ENCODE measurements at places on chromosomes 12 and 14.

DNA sequence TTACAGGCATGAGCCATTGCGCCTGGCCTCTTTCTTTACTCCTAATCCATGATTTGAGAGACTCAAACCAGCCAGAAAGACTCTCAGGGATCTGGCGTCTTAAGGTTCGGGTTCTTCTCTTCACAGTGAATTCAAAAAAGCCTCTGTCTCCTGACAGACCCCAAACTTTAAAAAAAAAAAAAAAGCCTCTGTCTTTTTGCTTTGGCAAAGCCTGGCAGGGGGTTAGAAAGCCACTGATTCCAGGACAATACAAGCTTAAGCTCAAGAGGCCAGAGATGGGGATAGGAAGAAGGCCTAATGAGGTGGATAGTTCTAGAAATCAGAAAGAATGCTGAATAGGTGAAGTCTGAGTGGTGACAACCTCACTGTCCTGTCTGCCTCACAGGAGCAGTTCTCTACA is 8.8 kb downstream of the NRIP2 start:
- no peak for DNase-seq

- DNase-seq = no peak
These were observed 105.3 kb downstream of the KCNH5 start for GRCh38 chr14:62939970-62940369.

DNA sequence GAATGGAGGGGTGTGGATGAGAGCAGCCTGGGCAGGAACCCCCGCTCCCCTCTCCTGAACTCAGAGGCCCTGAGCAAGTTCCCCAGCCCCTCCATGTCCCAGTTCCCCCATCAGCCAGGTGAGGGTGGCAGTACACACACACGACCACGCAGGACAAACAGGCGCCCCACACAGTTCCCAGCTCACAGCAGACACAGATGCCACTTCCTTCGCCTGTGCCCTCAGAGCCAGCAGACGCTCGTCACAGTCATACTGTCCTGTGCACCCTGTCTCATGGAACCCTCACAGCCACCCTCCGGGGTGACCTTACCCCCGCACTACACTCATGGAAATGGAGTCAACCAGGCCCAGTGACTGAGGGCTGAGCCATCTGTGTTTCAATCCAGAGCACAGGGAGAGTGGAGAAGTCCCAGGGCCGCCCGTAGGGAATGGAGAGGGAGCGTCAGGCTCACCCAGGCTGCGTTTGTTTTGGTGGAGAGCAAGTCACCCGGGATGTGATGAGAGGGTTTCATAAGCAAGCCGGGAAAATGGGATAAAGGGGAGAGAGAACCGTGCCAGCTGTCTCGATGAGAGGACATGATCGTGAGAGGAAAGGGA is 47.5 kb upstream of the DYNC1H1 start:
- DNase-seq = no peak

- no peak for DNase-seq
These were observed 166.6 kb downstream of the PIWIL1 start for GRCh38 chr12:130504110-130504839.

DNA sequence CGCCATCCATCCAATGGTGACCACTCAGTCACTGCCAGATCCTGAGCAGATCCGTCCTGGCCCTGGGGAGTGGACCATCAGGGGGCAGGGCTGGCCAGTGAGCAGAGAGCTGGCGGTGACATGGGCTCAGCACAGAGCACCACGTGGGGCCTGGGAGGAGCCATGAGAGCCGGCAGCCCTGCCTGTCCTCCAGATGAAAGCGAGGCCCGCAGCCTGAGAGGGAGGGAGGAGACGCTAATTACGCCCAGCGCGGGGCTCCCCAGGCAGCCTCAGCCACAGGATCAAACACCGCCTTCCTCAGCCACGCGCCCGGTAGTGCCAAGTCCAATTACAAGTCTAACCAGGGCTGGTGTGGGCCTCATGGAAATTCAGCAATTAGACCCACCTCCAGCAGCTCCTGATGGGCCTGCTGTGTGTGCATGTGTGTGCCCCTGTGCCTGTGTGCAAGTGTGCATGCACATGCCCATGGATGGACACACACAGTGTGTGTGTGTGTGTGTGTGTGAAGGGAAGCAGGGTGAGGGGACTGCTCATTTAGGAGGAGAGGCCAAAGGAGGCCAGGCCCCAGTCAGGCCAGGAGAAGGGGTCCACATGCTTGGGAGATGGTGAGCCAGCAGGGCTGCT is 68.0 kb downstream of the KIF26A start:
- DNase-seq = no peak

GRCh38 chr12:54374562-54375258 is 9.8 kb downstream of the ZNF385A start:
- no peak for DNase-seq

DNA sequence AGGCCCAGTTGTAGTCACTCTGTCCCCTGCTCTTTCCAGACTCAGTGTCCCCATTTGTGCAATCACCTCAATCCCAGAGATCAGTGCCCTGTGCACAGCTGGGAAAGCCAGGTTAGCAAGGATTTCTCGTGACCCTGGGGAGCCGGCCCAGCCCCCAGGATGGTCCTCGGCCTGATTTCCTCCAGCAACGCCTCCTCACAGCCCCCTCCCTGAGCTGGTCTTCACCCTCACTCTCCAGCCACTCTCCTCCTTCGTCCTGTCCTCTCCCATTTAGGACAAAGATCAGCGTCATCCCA is 194.8 kb upstream of the C14orf180 start:
- no peak for DNase-seq

DNA sequence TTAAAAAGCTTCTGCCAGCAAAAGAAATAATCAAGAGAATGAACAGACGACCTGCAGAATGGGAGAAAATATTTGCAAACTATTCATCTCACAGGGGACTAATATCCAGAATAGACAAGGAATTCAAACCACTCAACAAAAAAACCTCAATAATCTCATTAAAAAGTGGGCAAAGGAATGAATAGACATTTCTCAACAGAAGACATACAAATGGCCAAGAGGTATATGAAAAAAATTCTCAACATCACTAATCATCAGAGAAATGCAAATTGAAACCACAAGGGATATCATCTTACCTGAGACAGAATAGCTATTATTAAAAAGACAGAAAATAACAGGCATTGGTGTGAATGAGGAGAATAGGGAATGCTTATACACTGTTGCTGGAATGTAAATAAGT is 270.0 kb downstream of the DACT1 start:
- no peak for DNase-seq

DNA sequence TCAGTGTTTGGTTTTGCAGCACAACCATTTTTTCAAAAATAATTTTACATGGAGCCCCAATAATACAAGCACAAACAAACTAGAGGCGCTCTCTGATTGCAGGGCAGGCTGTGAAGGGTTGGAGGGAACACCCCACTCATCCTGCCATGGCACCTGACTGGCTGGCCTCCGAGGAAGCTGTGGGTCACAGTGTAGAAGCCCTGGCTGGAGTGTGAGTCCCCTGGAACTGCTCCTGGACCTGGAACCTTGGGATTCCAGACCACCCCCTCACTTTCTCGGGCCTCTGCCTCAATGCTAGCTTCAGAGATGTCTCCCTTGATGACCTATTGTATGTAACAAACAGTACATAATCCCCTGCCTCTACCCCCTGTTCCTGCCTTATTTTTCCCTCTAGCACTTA is 14.8 kb upstream of the SERPINA12 start:
- DNase-seq = no peak

DNA sequence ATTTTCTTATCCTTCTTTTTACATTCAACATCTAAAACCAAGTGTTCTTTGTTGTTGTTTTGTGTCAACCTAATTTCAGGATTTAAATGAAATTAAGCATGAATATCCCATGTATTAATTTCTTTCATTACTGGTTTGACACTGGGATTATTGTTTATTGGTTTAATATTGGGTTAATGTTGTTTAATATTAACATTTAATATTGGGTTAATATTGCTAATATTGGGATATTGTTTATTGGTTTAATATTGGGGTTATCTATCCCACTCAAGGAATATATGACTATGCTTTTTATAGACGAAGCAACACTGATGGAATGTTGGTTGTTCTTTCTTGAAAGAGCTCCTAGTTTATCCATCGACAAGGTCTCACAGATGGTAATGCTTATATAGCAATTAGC is 45.9 kb downstream of the TMPRSS12 start:
- DNase-seq = no peak

GRCh38 chr12:23098517-23098916 is 473.5 kb downstream of the ETNK1 start:
- DNase-seq = no peak

DNA sequence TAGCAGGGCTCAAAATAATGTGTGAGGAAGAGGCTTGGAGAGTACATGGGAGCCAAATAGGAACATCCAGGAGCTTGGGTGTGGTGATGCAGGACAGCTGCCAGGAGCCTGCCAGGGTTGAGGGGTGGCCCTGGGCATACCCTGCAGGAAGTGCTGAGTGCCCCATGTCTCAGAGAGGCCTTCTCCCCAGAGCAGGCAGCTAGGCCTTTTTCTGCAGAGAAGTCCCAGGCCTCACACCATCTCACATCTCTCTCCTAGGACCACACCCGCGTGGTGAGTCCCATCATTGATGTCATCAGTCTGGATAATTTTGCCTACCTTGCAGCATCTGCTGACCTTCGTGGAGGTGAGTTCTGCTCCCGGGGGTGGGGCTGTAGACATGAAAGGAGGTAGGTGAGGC is 66.9 kb downstream of the ERH start:
- no peak for DNase-seq

- no peak for DNase-seq
These were observed 648.9 kb downstream of the VRK1 start for GRCh38 chr14:97446087-97446486.

- DNase-seq = no peak
These were observed 6.3 kb downstream of the METAP2 start for GRCh38 chr12:95480230-95480629.

GRCh38 chr14:72408020-72408419 is 475.8 kb downstream of the RGS6 start:
- DNase-seq = no peak

DNA sequence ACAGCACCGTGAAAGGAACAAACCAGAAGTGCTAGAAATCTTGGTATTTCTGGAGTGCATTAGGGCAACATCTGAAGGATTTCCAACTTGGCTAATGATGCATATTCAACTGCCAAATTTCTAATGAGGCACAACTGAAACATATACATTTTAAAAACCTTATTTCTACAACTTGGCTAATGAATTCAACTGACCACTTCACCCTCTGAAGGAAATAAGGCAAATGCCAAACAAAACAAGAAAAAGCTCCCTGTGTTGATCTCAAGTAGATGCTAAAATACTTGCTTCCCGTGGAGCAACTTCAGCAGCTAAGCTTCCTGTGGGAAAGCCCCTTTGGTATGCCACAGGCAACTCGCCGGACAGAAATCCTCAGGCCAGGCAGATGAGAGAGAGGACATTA is 167.1 kb downstream of the TTC7B start:
- DNase-seq = no peak

GRCh38 chr12:5708371-5708770 is 236.7 kb downstream of the ANO2 start:
- no peak for DNase-seq

- DNase-seq = no peak
These were observed 139.6 kb downstream of the SLC2A13 start for GRCh38 chr12:39966256-39966655.

DNA sequence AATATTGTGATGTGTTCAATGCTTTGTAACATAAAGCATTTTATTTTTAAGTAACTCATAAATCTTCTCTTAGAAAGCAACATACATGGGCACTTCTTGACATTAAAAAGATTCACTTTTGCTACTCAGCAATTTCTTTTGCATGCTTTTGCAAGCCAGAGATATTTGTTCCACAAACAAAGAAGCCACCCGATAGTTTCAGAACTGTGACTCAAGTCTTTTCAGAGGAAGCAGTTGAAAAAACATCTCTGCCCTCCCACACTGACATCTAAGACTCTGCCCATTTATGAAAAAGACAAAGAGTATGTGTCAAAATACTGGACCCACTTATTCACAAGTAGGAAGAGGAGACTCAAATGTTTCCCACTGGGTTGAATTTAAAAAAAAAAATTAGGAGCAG is 7.5 kb downstream of the APPL2 start:
- DNase-seq = peak; percentile 79

- peak; percentile 97 for DNase-seq
These were observed 88.5 kb downstream of the LGMN start for GRCh38 chr14:92659765-92660561.

DNA sequence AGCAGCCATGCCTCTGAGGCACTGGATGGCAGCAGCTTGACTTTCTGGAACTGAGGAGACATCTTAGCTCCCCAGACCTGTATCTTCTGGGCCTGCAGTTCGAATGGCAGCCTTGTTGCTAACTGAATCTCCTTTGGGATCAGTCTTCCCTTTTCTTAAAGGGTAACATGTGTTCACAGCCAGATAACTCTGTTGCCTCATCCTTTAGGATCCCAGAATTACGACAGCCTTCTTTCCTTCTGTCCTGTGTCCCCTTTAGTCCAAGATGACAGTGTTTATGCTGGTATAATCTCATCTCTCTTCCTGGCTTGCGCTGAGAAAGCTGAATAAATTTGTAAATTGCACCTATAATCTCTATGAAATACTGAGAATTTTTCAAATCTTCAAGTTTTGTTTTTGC is 9.1 kb upstream of the ERC1 start:
- peak; percentile 63 for DNase-seq

DNA sequence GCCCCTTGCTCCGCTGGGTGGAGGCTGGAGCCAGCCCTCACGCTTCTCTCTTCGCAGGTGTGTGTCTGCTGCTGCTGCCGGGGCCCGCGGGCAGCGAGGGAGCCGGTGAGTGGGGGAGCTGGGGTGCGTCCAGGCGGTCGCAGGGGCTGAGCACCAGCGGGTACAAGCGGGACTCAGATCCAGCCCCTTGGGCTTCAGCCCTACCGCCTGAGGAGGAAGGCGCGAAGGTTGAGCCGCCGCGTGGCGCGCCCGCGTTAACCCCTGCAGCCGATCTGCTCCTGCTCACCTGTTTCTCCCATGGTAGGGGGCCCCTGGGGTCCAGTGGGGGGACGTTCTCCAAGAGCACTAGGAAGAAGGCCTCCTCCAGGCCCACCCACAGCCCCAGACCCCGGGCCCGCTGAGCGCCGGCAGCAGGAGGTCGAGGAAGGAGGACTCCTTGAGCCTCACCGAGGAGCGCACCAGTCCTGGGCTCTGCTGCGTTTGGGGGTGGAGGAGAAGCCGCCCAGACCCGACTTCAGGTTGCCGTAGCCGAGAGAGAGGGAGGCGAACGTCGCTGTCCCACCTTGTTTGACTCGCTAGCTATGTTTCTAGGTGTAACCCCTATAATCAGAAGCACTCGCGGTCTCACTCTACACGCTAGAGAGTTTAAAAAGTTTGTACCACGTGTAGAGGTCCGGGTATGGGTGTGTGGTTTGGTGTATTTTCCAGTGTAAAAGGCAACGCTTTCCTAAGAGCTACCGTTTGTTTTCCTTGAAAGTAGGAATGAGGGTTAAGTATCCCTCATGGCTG is 834 bp downstream of the COCH start:
- DNase-seq = no peak

- DNase-seq = no peak
These were observed 20.2 kb downstream of the OR4N2 start for GRCh38 chr14:19823765-19824164.

- no peak for DNase-seq
These were observed 80.5 kb downstream of the BCL11B start for GRCh38 chr14:99191395-99192027.

- peak; percentile 42 for DNase-seq
These were observed 19.7 kb downstream of the VDR start for GRCh38 chr12:47885012-47885501.

- DNase-seq = no peak
These were observed 55.8 kb downstream of the BEGAIN start for GRCh38 chr14:100531152-100532121.
